ENCODE measurements at places on chromosomes 5 and 9.

DNA sequence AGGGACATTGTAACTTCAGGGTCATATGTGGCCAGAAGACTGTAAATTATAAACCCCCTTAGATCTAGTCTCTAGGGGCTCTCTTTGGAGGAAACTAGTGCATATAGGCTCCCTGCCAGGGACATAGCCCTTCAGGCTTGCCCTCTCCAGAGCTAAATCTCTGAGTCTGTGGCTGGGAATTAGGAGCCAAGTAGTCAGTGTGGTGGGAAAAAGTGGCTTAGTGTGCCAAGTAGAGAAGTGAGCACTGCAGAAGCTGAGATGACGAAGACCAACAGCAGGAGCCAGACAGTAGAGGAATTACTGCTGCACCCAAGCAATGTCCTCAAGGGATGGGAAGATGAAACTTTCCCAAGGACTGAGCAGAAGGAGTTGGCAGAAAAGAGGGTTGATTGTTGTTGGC lies 71.2 kb downstream of the CWC27 start:
- DNase-seq = no peak

GRCh38 chr9:137760426-137760825 lies 117.2 kb upstream of the CACNA1B start:
- DNase-seq = no peak

- DNase-seq = no peak
These were observed 267.9 kb downstream of the ENC1 start for GRCh38 chr5:74372502-74373064.

- DNase-seq = no peak
These were observed 2117.9 kb upstream of the C9orf72 start for GRCh38 chr9:29691145-29691544.

GRCh38 chr9:127566351-127567001 lies 45.6 kb upstream of the STXBP1 start:
- no peak for DNase-seq

DNA sequence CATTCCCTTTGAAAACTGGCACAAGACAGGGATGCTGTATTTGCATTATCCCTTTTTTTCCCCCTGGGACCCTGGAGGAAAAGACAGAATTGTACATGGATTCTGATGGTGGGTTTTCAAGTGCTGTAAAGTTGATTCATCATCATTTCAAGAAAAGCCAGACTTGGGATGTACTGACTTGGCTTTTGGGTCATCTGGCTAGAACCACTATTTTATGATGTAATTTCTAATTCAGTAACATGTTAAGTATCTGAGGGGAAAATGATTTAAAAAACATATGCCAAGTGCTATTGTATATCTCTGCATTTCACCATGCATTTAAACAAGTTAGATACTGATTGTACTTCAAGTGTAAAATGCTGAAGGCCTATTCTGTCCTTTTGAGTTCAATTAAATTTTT lies 15.2 kb upstream of the MAP3K1 start:
- DNase-seq = no peak

DNA sequence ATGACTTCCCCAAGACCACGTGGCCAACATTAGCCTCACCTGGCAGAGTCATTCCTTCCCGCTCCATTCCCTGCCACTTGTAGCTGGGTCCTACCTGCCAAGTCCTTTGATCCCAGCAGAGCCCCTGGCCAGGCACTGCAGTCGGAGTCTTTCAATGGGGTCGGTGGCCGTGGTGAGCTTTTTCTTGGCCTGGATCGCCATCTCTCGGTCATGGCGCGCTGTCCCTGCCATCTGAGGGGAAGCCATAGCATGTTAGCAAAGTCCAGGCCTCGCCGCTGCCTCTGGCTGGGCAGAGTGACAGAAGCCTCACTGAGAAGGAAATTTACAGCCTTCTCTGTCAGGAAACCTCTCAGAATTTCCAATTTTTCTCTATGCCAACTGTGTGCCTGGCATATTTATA lies 17.5 kb downstream of the CAPSL start:
- no peak for DNase-seq

GRCh38 chr9:96436063-96436455 lies 13.9 kb upstream of the HABP4 start:
- DNase-seq = no peak

GRCh38 chr5:126219616-126220015 lies 203.6 kb upstream of the GRAMD2B start:
- DNase-seq = no peak

- DNase-seq = no peak
These were observed 418.2 kb downstream of the TUSC1 start for GRCh38 chr9:25260046-25260445.

GRCh38 chr9:21504894-21505293 lies 22.8 kb upstream of the IFNE start:
- DNase-seq = no peak

DNA sequence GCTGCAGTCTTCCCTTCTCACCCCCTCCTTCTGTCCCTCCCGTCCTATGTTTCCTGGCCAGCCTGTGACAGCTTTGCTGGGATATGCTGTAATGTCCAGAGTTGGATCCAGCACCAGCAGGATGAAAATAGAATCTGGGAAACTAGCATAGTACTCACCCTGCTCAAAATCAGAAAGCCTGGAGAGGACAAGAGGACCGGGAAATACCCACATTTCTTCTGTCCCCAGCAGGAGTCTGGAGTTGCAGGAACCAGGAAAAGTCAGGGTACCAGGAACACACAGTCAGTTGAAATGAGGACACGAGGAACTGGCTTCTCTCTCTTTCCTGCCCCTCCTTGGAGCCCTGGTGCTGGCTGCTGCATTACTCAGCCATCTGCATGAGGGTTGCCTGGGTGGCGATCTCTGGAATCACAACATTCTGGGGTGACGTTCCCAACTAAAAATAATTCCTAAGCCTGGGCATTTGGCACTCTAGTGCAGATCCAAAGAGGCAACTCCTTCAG lies 59.6 kb upstream of the NFIL3 start:
- DNase-seq = no peak

DNA sequence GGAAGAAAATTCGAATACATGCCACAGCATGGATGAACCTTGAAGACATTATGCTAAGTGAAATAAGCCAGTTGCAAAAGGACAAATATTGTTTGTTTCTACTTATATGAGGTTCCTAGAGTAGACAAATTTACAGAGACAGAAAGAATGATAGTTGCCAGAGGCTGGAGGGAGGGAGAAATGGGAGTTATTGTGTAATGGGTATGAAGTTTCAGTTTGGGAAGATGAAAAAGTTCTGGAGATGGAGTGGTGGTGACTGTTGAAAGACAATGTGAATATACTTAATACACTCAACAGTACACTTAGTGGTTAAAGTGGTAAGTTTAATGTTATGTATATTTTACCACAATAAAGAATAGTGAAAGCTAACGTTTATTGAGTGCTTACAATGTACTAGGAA lies 99.6 kb upstream of the SLC44A1 start:
- no peak for DNase-seq

DNA sequence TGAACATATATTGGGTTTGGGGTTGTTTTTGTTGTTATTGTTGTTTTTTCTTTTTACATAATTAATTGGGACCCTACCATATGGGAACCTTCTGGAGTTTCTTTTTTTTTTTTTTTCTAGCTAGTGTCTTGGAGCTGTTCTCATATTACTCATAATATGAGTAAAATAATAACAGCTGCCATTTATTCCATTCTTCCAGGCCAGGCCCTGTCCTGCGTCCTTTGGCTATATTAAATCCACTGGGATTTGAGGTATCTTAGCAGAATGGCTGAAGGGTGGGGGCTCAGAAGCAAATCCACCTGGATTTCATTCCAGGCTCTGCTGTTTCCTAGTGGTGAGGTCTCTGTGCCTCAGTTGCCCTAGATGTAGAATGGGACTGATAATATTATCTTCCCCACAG lies 47.2 kb upstream of the RPL26L1 start:
- DNase-seq = no peak

GRCh38 chr5:67612961-67613360 lies 416.4 kb upstream of the CD180 start:
- DNase-seq = no peak

DNA sequence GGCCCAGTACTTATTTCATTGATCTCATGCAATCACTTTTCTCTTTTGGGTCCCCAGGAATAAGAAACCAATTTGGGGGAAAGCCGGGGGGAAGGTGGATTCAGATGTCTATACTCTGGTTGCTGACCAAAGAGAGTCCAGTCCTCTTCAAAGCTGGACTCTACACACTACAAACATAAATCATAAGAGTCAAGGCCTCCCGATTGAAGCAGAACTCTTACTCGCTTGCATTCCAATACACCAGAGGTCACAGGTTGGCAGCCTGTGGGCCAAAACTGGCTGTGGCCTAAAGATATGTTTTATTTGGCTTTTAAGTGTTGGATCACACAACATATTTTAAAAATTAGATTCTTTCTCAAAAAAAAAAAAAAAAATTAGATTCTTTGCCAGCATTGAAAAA lies 311.4 kb upstream of the MSX2 start:
- no peak for DNase-seq

DNA sequence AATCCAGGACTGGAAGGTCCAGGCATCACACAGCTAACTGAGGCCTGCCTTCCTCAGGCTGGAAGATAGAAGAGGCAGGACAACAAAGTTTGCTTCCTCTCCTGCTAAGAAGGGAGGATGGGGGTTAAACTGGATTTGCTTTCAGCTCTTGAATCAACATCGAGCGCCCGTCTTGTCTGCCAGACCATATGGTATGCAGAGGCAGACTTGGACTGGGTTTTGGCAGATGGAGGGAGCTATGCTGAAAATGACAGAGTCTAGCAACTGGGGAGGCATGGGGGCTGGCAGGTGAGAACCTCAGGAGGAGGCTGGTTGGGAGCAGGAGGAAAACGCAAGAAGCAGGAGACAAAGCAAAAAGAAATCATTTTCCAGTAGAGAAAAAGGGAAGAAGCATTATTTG lies 289.5 kb upstream of the IL12B start:
- DNase-seq = no peak

- no peak for DNase-seq
These were observed at the start of gene RNF180 for GRCh38 chr5:64165500-64166200. Gene RNF180, plus strand, starts transcription at chr5:64165843. Its CDS starts 34,965 bp downstream, at chr5:64200808.

DNA sequence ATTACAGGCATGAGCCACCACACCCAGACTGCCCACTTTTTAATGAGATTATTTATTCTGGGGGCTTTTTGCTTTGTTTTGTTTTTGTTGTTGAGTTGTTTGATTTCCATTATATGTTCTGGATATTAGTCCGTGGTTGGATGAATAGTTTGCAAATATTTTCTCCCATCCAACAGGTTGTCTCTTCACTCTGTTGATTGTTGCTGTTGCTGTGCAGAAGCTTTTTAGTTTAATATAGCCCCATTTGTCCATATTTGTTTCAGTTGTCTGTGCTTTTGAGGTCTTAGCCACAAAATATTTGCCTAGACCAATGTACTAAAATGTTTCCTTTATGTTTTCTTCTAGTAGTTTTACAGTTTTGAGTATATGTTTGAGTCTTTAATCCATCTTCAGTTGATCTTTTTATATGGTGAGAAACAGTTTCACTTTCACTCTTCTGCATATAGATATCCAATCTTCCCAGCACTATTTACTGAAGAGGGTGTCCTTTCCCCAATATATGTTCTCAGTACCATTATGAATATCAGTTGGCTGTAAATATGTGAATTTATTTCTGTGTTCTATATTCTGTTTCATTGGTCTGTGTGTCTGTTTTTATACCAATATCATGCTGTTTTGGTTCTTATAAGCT lies 30.2 kb upstream of the TBCA start:
- no peak for DNase-seq

DNA sequence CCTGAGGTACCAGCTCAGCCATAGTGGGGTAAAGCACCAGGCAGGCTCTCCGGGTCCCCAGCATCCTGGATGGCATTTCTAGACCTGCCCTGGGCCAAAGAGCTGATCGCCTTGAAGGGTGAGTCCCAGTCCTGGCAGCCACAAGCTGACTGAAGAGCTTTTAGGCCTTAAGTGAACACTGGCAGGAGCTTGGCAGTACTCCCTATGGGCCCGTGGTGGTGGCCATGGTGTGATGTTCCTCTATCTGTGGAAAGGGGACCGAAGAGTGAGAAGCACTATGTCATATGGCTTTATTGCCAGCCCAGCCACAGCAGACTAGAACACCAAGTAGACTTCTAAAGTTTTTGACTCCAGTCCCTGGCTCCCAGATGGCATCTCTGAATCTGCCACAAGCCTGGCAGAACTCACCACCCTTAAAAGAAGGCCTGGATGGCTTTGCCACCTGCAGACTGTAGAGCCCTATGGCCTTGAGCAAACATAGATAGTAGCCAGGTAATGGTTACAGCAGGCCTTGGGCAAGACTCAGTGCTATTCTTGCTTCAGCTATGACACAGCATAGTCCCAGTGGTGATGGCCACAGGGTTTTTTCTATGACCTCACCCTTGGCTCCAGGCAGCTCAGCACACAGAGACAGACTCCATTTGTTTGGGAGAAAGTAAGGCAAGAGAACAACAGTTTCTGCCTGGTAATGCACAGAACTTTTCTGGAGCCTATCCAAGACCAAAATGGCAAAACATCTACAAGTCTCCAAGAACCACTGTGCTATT lies 801.5 kb upstream of the DMAC1 start:
- no peak for DNase-seq

GRCh38 chr5:99600952-99601351 lies 672.1 kb upstream of the CHD1 start:
- DNase-seq = no peak

DNA sequence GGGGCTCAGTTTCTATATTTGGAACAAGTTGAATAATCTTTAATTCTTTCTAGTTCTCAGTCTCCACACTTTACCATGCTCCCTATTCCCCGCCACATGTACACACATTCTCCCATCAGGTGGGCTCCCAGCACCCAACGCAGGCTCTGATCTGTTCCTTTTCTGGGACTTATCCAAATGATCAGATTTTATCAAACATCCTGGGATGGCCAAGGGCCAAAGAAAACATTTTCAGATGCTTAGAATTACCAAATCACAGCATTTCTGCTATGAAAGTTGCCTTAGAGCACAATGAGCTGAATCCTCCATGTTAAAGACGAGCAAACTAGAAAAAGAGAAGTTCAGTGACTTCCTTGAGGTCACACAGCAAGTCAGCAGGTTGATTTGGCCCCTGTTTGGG lies 153.4 kb downstream of the SEC61B start:
- no peak for DNase-seq

GRCh38 chr9:100472268-100472667 lies 681 bp upstream of the TMEFF1 start:
- DNase-seq = no peak
